ENCODE measurements at places on chromosomes 2 and 18.

- DNase-seq: no peak
Observed at GRCh38 chr2:25651782-25652455, 21.5 kb downstream of the DTNB start.

- no peak for DNase-seq
Observed at GRCh38 chr2:550860-551567, 126.2 kb downstream of the TMEM18 start.

- no peak for DNase-seq
Observed at GRCh38 chr18:54032412-54032811, 192.1 kb downstream of the MBD2 start.

GRCh38 chr18:49859021-49859359 lies 45.7 kb upstream of the ACAA2 start:
- no peak for DNase-seq

DNA sequence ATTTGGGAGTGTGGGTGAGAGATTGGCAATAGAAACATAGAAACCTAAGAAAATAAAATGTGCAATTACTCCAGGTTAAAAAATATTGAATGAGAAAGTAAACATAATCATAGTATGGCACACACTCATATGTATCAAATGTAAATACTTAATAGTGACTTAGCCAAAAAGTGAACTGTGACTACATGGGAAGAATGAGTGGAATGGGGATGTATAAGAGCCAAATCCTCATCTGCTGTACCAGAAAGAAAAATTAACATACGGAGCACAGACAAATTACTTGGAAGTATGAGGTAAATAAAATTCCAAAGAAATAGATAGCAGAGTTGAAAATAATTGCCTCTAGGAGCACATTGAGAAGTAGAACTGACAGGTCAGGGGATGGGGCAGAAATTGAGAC lies 4.0 kb downstream of the FLACC1 start:
- DNase-seq: no peak

- DNase-seq: no peak
Observed at GRCh38 chr2:42446503-42447271, 47.1 kb downstream of the KCNG3 start.

DNA sequence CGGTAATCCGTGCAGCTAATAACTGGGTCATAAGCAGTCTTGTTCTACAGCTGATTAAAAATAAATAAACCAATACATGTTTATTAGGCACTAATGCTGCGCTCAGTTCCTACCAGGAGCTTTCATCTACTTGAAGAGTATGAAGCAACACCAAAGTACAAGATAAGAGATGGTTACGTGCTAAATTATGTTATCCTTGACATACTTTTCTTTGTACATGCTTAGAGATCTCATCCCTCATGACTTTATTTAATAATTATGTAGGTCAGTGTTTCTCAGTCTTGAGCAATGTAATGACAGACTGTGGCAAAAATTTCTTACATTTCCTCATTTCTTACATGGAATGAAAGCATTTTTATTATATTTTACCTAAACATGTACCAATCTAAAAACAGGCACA lies 54.6 kb upstream of the COBLL1 start:
- no peak for DNase-seq

DNA sequence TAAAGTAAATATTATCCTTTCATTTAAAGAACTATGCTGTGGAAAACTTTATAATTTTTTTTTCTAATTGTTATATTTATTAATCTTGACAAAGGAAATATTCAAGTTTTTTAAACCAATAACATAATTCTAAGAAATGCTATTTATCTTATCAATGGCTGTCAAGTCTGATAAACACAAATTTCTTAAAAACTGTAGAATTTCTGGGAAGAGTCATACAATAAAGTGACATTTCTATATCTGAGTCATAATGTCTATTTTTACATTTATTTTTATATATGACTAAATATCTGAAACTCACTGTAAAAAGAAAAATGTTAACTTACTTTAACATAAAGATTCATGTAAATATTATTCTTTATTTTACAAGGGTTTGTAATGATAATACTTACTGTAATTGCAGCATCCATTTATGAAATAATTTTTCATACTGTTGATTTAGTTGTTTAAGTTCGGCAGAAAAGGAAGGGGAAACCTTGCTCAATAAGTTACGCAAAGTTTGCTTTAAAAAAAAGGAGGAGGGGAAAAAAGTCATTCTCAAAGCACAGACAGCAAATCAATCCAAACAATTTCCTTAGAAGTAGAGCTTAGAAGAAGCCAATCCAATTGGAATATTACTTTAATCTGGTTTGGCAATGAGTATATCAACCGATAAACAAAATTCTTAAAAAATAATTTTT lies 32.4 kb downstream of the ORC2 start:
- DNase-seq: no peak

DNA sequence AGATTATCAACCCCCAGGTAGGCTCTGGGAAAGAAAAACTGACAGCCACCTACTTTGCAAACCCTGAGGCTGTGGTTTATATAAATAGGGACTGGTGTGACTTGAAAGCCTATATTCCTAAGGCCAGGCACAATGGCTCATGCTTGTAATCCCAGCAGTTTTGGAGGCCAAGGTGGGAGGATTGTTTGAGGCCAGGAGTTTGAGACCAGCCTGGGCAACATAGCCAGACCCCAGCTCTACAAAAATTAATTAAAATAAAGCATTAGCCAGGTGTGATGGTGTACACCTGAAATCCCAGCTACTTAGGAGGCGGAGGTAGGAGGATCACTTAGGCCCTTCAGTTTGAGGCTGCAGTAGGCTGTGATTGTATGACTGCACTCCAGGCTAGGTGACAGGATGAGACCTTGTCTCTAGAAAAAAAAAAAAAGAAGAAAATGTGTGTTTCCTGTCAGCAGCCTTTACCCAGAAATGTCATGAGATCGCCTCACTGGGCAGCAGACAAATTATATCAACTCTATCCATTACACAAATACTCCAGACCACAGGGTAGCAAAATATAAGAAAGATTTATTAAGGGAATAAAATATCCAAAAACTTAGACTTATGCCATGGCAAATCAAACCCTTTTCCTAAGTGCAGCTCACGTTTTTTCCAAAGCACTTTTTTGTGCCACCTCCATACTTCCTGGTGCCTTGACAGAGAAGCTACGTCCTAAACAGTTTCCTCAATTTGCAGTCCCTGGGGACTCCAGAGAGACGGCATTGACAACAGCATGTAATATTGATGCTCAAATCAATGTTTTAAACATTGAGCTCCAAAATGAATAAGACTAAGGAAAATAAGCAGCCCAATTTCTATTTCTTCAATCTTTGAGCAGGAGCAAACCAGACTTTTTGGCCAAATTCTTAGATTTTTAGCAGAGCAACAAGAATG lies 190.8 kb upstream of the NDUFV2 start:
- no peak for DNase-seq

- no peak for DNase-seq
Observed at GRCh38 chr2:230881840-230882239, 17.1 kb downstream of the ITM2C start.

- DNase-seq: no peak
Observed at GRCh38 chr2:10911291-10912075, at the start of gene KCNF1. KCNF1 (plus strand) TSS chr2:10911934; CDS start chr2:10912427, 493 bp downstream.

DNA sequence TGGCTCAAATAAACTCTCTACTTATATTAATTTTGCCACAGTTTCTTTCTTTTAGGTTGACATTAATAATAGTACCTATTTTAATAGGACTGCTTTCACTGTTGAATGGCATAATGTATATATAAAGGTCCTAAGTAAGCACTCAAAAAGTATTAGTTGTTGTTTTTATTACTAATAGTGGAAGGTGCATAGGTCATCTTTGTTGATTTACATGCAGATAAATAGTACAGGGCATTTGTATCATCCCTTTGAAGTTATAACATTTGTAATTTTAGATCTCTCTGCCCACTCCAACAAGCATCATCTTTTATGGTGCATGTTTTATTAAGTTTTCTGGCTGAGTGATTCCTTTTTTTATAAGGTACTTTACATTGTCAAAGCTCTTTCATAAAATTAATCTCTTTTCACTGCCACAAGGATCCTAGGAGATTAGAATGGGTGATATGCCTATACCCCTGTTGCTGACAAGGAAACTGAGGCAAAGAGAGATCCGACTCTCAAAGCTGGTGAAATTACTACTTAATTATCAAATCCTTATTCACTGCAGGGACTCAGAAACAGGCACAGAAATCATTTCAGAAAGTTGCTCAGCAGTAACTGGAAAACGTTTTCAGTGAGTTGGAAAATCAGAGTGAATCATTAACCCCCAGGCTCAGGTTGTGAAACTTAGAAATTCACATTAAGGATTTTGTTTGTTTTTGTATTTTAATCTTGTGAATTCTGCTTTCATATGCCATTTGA lies 299.6 kb downstream of the AGPS start:
- no peak for DNase-seq

DNA sequence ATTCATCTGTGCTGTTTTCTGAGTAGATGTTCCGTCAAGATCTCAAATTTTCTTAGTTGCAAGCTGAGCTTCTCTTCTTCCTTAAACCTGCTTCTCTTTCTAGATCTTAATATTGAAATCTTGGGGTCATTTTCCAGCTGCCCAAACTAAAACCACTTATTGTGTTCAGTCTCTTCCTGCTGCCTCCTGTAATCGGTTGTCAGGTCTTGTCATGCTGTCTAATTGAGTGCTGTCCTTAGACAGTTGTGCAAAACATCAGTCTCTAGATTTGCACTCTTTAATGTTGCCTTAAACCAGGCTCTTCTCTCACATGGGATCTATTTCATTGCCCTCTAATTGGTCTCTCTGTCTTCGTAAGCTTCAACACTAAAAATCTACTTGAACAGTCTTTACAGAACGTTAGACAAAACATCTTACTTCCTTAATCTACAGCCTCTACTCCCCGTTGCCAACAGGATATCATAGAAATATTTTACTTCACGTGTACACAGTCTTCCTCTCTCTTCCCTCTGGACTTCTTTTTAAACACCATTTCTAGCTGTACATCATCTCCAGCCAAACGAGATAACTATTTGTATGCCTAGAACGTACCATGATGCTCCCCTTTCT lies 34.9 kb downstream of the GPD2 start:
- DNase-seq: no peak

DNA sequence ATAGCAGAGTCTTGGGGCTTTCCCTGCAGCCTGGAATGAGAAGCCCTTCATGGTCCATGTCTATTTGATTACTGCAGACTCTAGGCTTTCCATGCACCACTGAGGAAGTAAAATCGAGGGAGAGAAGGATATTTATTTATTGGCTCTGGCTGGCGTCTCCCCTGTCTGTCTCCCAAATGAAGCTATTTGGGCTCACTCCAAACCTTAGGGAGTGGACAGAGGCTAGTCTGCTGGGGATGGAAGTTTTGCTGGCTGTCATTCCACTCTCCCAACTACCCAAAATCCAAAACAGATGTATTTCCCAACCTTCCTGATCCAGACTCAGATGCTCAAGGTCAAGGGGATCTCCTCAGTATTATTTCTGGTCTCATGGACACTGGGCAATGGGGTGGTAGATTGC lies 33.7 kb downstream of the TMEM17 start:
- DNase-seq: no peak

DNA sequence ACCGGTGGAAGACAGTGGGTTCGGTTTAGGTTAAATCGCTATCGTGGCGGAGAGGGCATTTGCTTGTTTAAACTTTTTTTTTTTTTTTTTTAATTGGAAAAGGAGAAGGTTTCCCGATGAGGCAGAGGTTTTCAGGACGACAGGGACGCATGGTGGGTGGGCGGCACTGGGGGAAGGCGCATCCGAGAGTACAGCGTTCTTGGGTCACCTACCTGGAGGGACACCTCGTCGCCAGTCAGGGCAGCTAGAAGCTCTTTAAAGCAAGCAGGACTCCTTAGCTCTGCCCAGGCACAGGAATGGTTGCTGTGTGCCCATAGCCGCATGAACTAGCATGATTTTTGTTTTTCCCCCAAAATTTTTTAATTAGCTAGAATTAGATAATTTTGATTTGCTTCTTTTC lies 437 bp downstream of the LDLRAD4 start:
- no peak for DNase-seq

DNA sequence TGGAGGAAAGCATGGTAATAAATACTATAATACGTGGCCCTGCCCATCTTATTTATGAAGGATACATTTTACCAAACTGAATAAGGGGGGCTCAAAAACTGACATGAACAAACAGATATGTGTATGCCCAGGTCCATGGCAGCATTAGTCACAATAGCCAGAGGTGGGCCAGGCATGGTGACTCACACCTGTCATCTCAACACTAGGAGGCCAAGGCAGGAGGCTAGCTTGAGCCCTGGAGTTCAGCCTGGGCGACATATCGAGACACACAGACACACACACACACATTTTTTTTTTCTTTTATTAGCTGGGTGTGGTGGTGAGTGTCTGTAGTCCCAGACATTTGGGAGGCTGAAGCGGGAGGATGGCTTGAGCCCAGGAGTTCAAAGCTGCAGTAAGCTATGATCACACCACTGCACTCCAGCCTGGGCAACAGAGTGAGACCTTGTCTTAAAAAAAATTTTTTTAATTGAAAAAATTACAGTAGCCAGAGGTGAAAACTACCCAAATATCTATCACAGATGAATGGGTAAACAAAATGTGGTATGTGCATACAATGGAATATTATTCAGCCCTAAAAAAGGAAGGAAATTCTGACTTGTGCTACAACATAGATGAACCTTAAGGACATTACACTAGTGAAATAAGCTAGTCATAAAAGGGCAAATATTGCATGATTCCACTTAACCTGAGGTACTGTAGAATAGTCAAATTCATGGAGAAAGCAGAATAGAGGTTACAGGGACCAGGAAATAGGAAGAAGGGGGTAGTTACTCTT lies 8.0 kb downstream of the ATP8B1 start:
- no peak for DNase-seq

GRCh38 chr18:69758458-69758857 lies 189.2 kb downstream of the CD226 start:
- DNase-seq: no peak

DNA sequence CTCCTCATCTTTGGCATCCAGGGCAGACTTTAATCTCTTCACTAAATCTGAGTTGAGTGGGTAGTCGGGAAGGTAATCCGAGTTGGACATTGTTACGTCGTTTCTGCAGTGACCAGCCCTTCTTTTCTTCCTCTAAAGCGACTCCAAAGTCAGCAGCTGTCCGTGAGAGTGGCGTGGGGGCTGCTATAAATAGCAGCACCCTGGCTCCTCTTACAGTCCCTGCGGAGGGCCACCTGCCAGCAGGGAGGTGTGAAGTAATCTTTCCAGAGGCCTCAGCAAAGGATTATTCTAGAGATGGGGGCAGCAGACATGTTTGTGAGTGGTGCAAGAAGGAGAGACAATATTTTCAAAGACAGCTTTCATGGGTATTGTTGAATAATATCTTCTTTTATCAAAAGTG lies at the start of gene ASB18:
Gene ASB18 (minus strand): TSS at position 151 of the 400 bp plus-strand sequence. CDS start 61 bp downstream, at position 90.
- no peak for DNase-seq

DNA sequence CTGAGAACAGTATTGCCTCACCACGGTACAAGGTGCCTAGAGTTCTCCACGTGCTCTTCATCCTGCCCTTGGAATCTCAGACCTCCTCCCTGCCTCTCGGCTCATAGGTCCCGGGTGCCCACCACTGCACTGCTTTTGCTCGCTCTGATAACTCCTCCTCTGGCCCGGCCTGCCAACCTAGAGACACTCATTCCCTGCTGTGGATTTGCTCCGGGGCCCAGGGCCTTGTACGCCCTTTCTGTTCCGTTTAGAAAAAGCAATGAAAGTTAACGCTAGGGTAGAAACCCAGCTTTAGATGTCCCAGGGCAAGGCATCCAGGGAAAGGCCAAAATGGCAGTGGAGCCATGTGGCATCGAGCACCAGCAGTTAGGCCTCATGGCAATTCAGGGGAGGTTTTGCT lies 253.9 kb downstream of the VAPA start:
- no peak for DNase-seq

GRCh38 chr2:150549381-150549780 lies 61.9 kb upstream of the RND3 start:
- DNase-seq: no peak

Measured in activated T-cell treated with anti-CD3 and anti-CD28 coated beads for 4 hours (primary cell).